NCI-H446 treated with DMSO at 0.1 percent for 48 hours (cell line): ENCODE measurements at places on chromosomes 2 and 18.

- DNase-seq = no peak
These were observed 344.0 kb downstream of the ARHGAP15 start for GRCh38 chr2:143473216-143473615.

DNA sequence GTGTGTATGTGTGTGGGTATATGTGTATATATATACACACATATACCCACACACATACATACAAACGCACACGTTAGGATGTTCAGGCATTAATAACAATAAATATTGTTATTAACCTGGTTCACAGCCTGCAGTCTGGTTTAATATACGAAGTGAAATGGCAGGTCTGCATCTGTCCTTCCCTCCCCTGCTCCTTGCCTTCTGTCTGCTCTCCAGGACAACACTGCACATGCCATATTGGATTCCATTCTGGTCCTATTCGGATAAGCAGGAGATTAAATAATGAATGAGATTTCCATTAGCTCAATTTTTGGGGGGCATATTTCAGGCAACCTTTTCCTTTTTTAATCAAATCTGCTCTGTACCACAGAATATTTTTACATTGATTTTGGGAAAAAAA is 158.0 kb downstream of the CELF4 start:
- no peak for DNase-seq

GRCh38 chr2:179952658-179953057 is 54.4 kb downstream of the CWC22 start:
- DNase-seq = no peak

DNA sequence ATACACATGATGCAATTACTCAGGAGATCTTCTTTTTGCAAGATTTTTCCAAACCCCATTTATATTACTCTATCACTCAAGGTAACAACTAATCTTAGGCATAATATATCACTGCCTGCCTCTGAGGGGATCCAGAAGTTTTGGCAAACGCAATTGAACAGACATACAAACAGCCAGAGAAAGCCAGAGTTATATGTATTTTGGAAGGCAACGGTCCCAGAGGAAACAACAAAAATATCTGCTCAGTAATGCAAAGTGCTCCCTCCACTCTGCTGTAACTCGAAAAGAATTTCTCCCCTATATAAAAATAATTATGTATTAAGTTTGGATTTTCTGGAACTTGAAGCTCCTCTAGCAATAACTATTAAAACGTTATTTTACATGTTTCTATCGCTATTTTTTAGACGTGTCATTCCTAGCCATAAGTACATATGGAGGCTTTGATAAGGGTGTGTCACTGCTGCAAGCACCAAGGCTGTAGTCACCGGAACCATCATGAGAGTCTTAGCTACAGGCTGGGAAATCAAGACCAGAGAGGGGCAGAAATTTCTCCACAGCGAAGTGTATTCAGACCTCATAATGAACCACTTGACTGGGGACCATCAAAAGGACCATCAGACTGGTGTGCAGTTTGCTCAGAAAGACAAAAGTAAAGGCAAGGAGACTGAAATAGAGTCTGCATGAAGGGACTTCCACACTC is 3.7 kb upstream of the GKN1 start:
- no peak for DNase-seq

GRCh38 chr2:226755631-226756030 is 44.0 kb downstream of the IRS1 start:
- DNase-seq = no peak

GRCh38 chr2:232588680-232589585 is 38.4 kb downstream of the EIF4E2 start:
- DNase-seq = peak; percentile 54

DNA sequence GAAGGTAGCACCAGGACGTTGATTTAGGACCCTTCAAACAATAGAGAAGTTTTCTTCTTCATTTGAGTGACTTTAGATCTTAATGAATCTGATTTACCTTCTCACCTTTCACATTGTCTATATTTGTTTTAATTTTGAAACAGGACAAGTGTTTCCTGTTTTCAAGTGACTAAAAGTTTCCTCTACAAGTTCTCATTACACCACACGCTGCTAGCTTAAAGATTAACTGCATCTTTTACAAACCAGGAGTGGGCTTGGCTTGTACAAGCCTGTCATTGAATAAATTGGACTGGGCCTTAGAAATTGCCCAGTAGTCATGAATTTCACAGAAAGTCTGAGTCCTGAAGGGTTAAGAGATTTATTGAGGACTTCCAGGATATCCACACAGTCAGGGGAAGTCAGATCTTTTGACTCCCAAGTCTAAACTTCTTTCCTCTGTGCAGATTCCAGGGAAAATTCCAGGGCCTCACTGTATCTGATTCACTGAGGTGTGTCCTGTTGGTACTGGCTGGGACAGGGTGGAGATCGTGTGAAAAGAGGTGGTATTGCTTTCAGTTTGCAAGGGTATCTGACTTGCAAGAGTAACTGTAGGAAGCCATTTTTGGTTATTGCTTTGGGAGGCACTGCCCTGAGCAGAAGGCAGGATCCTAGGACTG is 3.4 kb downstream of the SGPP2 start:
- DNase-seq = no peak

- no peak for DNase-seq
These were observed 42.4 kb downstream of the SLC14A2 start for GRCh38 chr18:45657357-45658335.

- DNase-seq = no peak
These were observed 180.0 kb upstream of the ARL4C start for GRCh38 chr2:234676783-234677450.

- peak; percentile 76 for DNase-seq
These were observed 162.4 kb downstream of the CELF4 start for GRCh38 chr18:37403100-37403781.

- no peak for DNase-seq
These were observed 864 bp downstream of the E2F6 start for GRCh38 chr2:11465110-11465484.
